ENCODE measurements at places on chromosomes 6 and 20.
A peak's percentile ranks its signal among the peaks of the same experiment; 100 is the strongest.

DNA sequence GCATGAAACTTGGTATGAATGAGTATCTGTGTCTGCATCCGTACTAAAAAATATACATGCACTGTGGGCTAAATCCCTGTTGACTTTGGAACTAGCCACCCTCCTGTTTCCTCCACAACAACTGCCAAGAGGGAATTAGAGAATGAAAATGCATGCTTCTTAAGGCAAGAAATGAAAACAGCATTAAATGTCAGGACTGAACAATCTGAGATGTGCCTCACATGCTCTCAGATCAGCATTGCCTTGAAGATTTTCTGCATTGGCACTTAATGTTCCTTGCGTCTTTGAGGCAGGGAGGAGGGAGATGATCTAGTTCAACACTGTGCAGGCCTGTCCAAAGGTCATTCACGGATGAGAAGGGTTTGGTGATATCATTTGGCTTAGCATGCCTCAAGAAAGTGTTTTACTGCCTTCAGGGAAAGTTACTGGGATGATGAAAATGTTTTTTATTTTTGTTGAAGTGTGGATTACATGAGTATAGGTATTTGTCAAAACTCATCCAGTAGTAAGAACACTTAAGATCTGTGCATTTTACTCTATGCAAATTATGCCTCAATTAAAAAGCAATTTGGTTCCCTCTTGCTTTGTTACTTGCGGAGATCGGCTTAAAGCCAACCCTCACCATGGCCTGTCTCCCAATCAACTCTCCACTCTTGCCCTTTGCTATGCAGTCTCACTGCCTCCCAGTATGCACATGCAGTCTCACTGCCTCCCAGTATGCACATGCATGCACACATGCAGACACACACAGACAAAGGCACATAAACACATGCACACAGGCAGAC is 47.5 kb upstream of the RIN2 start:
- no peak for DNase-seq

- no peak for DNase-seq
Observed at GRCh38 chr6:22682979-22683378, 113.6 kb downstream of the HDGFL1 start.

- DNase-seq: no peak
Observed at GRCh38 chr20:618980-619379, 8.9 kb upstream of the TCF15 start.

GRCh38 chr6:170509723-170510018 is 43.4 kb downstream of the PSMB1 start:
- no peak for DNase-seq

DNA sequence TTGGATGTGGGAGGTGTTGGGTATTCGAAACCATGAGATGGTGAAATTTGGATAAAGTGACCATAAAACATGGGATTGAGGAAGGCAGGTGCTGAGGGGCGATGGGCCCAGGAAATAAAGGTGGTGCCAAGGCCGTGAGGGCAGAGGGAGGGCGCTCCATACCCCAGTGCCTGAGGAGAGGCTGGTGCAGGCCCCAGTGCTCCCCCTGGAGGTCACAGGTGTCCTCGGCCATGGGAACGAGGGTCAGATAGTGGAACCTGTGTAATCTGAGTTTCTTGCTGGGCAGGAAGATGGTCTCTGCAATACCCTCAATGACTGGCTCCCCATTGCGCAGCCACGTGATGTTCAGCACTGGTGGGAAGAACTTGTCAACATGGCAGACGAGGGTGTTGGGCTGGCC is 16.2 kb downstream of the HLA-DPB1 start:
- DNase-seq: peak; percentile 21

- DNase-seq: no peak
Observed at GRCh38 chr20:59157961-59158541, 5.6 kb upstream of the ZNF831 start.

GRCh38 chr20:4962241-4962855 is 39.0 kb downstream of the SLC23A2 start:
- peak; percentile 2 for DNase-seq

DNA sequence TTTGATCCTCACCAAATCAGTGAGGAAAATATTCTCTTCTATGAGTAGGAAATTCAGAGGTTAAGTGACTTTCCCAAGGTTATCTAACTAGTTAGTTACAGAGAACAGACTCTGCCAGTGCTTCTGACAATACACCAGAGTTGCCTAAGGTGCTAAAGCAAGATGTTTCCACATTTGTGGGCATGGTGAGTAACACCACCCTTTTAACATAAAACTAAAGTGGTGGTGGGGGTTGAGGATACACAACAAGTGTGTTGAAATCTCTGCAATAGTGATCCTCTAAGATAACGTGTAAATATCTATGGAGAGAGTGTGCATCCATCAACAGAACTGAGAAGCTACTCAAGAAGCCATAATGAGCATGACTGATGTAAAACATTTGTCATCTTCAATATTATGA is 11.7 kb downstream of the VNN2 start:
- no peak for DNase-seq

DNA sequence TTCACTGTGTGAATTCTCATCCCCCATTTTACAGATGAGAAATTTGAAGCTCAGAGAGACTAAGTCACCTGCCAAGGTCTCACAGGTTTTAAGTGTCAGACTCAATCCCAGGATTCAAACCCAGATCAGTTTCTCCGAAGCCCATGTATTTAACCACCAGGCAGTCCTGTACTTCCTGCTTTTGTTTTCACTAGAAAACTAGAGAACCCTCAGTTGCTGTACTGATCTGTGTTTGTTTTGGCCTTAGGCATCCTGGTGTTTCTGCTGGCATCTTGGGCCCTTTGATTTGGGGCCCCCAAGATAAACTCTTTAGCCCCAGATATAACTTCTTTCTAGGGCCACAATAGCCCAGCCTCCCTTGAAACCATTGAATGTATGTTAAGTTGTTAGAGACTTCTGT is 36.5 kb downstream of the PPP1R16B start:
- DNase-seq: no peak

DNA sequence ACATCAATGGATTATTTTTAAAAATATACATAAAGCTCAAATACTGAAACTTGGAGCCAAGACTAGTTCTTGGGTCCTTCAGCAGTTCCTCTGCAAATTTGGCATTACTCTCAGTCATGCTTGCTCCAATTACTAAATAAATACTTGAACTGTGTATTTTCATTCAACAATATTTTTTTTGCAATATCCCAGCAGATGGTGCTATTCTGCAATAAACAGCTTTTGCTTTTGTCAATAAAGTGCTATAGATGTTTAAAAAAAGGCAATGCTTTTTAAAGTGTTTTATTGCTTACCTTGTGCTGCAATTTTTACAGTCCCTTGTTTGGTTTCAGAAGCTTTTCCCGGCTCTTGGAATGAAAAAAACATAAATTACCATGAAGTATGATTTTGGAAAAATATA is 243.4 kb downstream of the TRDN start:
- DNase-seq: no peak

DNA sequence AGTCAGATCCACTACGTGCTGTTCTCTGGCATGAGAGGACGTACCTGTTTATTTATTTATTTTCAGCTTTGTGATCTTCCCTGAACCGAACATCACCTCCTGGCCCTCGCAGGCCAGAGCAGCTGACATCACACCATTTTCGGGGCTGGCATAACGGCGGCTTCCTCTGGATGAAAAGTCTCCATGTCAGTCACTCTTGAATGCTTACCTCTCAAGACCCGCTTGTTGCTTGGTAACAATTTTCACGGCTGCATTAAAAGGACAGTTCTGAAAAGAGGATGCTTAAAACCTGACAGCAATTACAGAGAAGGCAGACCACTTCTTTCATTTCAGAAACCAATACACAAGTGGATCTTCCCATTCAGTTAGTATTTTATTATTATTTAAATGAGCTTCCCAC is 159.8 kb upstream of the CDH4 start:
- DNase-seq: no peak

DNA sequence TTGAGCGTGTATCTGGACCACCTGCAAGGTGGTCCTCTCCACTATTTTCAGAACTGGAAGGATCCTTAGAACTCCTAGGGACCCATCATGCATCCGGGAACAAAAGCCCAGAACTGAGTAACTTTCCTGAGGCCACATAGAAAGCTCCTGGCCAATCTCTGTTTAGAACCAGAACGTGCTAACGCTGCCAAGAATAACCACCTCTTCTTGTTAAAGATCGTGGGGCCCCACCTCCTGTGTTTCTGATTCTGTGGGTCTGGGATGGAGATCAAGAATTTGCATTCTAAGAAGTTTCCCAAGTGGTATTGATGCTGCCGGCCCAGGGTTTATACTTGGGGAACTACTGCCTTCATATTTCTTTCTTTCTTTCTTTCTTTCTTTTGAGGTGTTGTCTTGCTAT is 13.3 kb downstream of the CD40 start:
- DNase-seq: no peak

GRCh38 chr6:121917834-121918559 is 481.5 kb upstream of the HSF2 start:
- no peak for DNase-seq

DNA sequence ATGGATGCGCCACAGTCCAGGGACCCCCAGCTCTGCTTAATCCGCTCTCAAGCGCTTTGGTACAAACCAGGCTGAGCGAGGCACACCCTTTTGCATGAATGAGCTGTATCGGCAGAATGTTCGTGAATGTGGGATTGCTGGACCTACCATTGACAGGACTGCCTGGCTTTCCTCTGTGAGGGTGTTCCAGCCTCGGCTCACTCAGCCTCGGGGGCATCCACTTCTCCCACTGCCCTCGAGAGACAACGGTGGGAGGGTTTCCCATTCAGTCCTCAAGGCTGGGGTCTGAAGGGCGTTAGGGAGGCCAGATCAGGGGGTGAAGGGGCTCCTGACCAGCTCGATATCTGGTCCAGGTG is 17.4 kb downstream of the MDFI start:
- DNase-seq: no peak

DNA sequence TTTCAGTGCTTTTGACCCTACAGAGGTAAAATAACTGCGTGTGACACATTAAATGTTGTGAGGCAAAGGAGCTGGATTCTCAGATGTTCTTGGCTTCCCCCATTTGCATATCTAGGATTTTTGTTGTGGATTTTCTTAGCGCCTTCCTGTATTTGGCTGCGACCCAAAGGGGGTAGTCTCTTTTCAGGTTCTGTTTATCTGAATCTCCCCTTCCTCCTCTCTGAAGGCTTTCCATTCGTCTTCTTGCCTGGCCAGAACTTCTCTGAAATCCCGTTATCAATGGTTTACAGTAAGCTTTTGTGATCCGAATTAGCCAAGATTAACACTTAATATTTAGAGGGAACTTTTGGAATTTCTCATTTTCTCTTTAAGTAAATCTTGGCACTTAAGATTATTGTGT is 60.8 kb downstream of the ADGRB3 start:
- no peak for DNase-seq

DNA sequence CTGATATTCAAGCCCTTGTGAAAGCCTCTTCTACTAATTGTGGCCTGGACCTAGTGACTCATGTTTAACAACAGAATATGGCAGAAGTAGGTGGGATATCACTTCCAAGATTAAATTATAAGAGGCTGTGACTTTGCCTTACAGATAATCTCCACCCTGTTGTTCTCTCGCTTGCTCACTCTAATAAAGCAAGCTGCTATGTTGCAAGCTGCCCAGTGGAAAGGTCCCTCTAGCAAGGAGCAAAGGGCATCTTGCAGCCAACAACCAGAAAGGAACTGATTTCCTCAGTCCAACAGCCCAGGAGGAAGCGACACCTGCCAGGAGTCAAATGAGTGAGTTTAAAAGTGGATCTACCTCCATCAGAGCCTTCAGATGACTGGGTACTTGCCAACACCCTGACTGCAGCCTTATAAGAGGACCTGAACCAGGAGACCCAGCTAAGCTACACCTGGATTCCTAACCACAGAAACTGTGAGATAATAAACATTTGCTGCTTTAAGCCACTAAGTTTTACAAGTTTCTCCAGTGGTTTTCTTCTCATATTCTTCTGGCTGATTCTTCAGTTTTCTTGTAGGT is 112.6 kb downstream of the FRK start:
- DNase-seq: no peak

DNA sequence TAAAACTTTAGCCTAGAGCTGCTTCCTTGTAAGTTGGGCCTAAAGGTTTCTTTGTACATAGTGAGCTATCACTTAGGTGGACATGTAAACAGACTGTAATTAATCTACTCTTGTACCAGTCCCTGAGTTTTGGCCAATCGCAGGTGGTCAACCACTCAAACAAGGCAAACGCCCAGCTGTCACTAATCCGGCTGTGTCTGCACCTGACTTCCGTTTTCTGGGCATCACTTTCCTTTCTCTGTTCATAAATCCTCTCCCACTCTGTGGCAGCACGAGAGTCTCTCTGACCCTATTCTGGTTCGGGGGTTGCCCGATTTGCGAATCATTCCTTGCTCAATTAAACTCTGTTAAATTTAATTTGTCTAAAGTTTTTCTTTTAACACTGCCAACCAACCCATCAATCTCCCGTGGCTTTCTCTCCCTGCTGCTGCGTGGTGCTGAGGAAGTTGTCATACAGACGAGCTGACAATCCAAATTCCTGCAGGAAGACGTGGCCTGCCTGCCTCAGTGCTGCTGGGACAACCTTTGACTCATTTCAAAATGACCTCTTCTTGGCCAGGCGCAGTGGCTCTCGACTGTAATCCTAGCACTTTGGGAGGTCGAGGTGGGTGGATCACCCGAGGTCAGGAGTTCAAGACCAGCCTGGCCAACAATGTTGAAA is 206.3 kb downstream of the QKI start:
- DNase-seq: no peak

- no peak for DNase-seq
Observed at GRCh38 chr6:33171880-33172687, 20.2 kb downstream of the COL11A2 start.

- no peak for DNase-seq
Observed at GRCh38 chr6:107560657-107561056, 70.7 kb downstream of the SOBP start.

DNA sequence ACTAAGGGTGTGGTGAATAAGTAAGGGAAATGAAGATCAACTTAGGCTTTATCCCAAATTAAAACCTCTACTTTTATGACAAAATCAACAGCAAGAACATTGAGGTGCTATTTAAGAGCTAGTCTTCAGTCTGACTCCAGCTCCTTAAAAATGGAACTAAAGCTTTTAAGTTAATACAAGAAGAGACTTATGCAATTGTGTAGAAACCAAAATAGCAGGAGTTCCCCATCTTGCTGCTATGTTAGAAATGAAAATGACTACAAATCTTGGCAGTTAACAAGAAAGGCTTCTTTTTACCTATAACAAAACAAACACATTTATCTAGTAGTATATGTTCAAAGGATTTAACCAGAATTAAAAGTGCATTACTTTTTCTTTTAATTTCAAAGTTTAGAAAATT is 25.7 kb downstream of the HMGN3 start:
- no peak for DNase-seq

DNA sequence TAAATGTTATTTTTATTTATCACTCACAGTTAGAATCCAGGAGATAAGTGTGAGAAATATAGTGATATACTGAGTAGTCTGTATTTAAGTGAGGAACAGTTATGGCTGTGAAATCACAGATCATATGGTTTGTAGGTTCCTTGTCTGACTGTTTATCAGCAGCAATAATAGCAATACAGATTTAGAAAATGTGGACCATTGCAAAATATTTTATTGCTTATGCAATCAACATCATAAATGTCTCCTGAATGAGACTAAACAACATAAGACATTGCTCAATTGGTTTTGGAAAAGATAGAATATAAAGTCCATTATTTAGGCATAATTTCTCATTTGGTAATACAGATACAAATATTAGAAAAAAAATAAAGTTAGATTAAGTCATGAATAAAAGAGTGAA is 43.7 kb downstream of the CCDC170 start:
- no peak for DNase-seq

- no peak for DNase-seq
Observed at GRCh38 chr6:83605517-83605916, 93.2 kb downstream of the PRSS35 start.

GRCh38 chr6:39381550-39382140 is 59.1 kb upstream of the KCNK16 start:
- DNase-seq: no peak

GRCh38 chr6:119037941-119038623 is 40.4 kb downstream of the FAM184A start:
- no peak for DNase-seq

Data from activated CD8-positive, alpha-beta memory T cell treated with anti-CD3 and anti-CD28 coated beads for 4 hours (primary cell).